G401 (cell line): ENCODE measurements at places on chromosomes 5 and 9. TPM values are rescaled to one million over a fixed set of nuclear protein-coding genes. Genes with fewer than 3 reads are reported as not detected.

GRCh38 chr9:23659346-23660006 is 166.6 kb downstream of the ELAVL2 start:
- DNase-seq: no peak

DNA sequence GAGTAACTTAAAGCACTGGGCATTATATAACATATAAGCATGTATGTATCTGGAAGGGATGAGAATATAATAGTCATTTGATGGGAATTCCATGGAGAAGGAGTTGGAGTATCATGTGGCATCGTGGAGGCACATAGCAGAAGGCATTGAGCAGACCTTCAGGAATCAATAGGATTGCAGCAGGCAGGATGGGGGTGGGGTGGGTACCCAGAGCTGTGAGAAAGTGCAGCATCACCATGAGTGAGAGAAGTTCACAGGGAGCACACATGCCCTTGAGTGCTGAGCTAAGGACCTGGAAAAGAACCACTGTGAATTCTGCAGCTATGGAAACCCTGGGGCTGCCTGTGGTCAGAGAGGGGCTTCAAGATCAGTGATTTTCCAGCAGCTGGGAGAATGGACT is 57.3 kb downstream of the MED10 start:
- DNase-seq: no peak

Gene ACTBL2
- not detected in 2 replicates for total RNA-seq

- peak; percentile 62 for DNase-seq
Observed at GRCh38 chr9:93299418-93300174, 115.7 kb downstream of the WNK2 start.

DNA sequence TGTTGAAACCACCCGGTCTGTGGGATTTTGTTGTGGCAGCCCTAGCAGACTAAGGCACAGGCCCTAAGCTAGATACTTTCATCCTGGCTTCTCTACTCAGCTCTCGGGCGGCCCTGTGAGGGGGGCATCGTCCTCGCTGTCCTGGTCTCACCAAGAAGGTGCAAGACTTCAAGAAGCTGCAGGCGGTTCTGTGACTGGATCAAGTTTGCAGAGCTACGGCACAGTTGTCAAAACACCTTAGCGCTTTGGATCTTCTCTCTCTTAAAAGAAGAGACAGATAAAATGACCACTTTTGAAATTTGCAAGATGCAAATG is 119.4 kb upstream of the PHYKPL start:
- DNase-seq: no peak

GRCh38 chr5:123286891-123287290 is 136.3 kb downstream of the CEP120 start:
- no peak for DNase-seq

GRCh38 chr5:9207817-9208418 is 338.0 kb downstream of the SEMA5A start:
- peak; percentile 62 for DNase-seq

GRCh38 chr5:141876628-141877355 is 1.4 kb downstream of the PCDH1 start:
- DNase-seq: peak; percentile 53

Gene C5orf52
- total RNA-seq: not detected in 2 replicates

Gene LCN9
- not detected in 2 replicates for total RNA-seq

DNA sequence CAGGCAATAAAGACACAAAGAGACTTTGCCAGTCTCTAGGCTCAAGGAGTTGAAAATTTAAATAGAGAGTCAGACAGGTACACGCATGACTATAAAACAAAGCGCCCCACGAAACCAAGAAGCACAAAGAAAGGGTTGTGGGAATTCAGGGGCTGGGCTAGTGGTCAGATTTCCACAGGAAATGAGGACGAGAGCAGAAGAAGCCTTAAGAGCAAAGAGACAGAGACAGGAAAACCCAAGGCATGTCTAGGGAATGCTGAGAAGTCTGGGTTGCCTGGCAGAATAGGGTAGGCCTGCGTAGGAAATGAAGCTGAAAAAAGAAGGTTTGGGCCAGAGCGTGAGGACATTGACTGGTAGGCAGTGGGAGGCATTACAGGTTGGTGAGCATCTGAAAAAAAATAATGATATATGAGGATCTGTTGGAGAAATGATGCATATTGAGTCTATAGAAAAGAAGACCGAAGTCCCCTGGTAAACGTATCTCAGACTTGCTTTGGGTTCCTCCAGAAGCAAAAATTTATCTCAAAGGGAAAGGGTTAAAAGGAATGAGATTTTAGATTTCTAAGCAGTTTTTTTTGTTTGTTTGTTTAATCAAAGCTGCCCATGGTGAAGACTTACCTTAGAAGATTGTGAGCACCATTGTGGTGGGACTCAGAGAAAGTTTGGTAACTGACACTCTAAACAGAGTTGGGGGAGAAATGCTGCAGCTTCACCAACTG is 51.8 kb downstream of the SLC1A3 start:
- DNase-seq: no peak

- DNase-seq: no peak
Observed at GRCh38 chr5:135116160-135116561, 82.1 kb upstream of the PITX1 start.

GRCh38 chr5:37811866-37812265 is 28.0 kb downstream of the GDNF start:
- DNase-seq: no peak

DNA sequence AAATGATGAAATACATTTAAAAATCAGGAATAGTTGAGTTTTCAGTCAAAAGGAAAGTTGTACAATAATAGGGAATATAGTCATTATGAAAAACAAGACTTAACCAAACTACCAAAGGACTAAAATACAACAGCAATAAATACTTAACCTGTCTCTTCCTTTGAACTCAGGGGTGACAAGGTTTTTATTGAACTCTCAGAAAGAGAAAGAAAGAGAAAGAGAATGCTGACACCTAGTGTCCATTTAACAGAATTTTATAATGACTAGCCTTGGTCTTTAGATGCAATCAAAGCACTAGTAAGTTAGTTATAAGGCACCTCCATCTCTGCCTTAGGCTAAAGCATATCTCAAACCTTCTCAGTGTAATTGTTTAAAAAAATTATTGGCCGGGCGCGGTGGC is 47.5 kb downstream of the UIMC1 start:
- peak; percentile 76 for DNase-seq

DNA sequence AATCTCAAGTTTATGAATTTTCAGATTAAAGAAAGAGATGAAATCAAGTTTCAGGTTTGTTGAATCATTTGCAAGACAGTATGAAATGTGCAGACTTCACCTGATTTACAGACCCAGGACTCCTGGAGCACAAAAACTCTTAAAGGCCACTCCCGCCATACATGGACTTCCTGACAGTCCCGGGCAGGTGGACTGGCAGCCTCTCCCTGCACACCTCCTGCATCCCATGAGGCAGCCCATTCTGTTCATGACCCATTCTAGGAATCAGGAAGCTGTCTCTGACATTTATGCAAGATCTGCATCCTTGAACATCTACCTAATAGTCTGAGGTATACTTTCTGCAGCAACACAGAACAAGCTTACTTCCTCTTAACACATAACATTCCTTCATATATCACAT is 5.9 kb downstream of the DDX31 start:
- DNase-seq: peak; percentile 64

Gene ZNF879
- 1.4 and 3.5 TPM in 2 replicates for total RNA-seq

- DNase-seq: no peak
Observed at GRCh38 chr9:37602817-37603216, 10.4 kb upstream of the TOMM5 start.

- no peak for DNase-seq
Observed at GRCh38 chr5:72456391-72457074, 50.7 kb downstream of the ZNF366 start.

DNA sequence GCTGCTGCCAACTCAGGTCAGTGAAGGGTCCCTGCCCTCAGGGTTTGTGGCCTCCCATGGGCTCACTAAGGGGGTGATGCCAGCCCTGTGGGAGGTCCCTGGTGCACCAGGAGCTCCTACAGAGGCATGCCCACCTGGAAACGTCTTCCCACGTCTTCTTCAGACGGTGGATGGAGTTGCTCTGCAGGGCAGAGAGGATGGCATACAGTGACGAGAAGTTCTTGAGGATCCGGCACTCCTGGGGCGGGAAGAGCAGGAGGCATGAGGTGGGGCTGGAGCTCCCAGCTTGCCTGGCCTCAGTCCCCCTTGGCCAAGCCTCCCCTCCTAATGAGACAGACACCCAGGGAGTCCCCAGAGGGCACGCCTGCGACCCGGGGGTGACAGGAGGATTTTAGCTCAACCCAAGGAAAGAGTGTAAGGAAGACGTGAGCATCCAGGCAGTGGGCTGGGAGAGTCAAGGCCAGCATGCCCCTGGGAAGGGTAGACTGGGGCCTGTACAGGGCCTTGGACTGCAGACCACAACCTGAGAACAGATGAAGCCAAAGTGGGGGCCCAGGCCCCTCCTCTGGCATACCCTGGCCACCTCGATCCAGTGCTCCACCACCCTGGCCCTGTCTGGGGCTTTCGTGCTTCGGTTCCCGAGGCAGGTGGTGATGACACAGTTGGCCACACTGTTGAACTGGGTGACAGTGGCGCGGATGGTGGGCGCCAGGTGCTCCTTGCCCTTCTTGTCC is 14.4 kb downstream of the RALGDS start:
- no peak for DNase-seq

Gene TIMD4
- not detected in 2 replicates for total RNA-seq

- DNase-seq: no peak
Observed at GRCh38 chr5:139335811-139336210, 5.8 kb upstream of the PAIP2 start.

DNA sequence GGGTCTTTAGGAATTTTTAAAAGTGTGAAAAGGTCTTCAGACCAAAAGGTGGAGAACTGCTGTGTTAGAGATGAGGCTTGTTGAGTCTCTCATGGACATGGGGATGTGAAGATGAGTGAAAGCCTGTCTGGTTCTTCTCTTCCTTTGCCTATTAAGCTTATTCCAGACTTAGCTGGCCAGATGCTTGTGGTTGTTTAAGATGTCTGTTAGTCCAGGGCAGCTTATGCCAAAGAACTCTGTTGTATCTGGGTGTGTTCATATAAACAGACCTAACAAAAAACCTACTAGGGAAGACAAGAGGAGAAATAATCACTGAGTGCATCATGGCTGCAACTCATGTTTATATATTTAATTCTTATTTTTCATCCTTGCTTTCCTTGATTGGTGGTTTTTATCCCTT is 57.5 kb upstream of the NCS1 start:
- DNase-seq: no peak

DNA sequence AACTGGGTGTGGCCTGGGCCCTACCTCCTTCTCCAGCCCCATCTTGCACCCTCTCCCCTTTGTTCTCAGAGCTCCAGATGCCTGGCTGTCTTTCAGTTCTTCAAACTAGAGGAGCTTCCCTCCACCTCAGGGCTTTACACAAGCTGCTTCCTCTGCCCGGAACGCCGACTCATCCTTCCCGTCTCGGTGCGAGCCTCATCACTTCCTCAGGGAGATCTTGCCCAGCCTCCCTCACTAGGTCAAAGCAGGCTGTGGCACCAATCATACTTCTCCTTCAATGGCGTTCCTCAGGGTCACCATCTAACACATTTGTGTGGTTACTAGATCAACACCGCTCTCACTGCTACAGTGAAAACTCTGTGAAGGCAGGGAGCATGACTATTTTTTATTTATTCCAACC is 56.2 kb upstream of the ZSWIM6 start:
- no peak for DNase-seq

DNA sequence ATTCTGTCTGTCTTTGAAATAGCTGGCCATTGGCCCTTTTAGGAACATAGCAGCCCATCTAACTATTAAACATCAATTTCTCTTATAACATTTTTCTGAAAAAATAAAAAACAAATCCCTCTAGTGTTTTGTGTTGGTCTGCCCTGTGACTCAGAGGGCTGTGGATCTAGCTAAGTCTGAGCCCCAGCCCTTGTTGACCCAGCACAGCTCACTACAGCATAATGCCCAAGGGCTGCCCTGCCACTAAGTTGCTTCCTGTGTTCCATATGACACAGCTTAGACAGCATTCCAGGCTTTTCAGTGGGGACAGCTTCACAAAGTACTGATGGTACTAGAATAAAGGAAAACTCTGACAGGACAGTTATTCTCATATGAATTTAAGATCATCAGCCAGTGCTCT is 136.0 kb downstream of the SCAMP1 start:
- DNase-seq: no peak

DNA sequence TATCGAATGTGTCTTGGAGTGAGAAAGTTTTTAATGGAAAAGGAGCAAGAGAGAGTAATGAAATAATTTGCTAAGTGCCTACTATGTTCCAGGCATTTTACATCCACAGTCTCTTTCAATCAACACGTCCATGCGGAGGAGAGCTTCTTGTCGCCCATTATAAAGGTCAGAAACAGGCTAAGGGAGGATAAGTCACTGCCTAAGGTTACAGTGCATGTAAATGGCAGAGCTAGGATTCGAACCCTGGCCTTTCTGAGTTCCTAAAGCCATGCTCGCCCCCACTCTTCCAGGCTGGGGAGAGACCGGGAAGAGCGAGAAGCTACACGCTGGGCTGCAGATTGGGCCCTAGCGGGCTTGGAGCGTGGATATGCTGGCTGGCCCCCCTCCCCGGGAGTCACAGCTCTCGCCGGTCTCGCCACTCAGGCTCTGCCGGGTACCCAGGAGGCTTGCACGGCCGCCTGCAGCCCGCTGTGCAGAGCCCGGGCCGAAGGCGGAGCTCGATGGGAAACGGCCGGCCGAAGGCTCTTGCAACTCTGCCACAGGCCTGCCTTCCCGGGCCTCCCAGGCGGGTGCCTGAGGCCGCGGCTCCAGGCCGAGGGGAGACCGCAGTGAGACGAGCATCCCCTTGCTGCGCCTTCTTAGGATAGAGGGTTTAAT is 775 bp upstream of the LHX2 start:
- peak; percentile 30 for DNase-seq

DNA sequence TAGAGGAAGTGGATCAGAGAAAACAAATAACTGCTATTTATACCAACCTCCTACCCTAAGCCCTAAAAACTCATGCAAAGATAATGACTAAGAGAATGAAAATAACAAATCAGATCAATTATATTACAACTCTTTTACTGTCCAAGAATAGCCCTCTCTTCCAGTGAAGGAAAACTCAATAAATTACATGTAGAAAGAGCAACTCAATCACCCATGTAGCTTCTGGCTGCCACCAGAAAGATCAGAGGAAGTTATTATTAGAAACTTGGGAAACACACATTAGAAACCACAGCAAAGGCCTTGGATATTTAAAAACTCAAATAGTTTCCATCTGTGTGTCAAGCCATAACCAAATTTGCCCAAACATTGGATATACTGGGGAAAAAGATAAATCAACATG is 134.0 kb upstream of the TARS1 start:
- no peak for DNase-seq

DNA sequence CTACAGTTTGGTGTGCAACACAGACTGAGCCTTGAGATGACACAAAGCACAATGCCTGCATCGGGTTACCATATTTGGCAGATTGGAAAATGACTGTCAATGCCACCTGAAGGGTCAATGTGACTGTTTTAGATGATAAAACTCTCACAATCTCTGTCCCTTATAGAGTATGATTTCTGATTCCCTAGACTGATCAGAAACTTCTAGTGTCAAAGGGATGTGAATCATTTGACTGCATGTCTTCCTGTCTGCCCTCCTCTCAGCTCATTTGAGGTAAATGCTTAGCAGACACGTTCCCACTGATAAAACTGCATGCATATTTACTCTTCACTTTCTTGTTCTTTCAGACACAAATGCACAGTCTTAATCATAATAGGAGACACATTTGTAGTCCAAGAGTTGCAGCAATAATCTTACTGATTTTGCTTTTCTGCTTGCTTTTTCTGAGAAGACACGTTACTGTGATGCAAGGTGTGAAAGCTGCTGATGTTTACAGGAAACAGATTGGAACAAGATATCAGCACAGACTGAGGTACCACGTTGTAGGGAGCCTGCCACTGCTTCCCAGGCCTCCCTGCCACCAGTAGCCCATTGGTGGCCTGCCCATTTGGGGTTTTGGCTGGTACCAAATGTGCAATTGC is 77.8 kb downstream of the GCNT4 start:
- no peak for DNase-seq

GRCh38 chr9:122276096-122276495 is 11.4 kb downstream of the MRRF start:
- no peak for DNase-seq

GRCh38 chr9:113269355-113269754 is 6.0 kb downstream of the CDC26 start:
- DNase-seq: no peak
